Transverse colon (tissue), 4 donors: ENCODE measurements at places on chromosomes 1 and 21. TPM values are rescaled to one million over a fixed set of nuclear protein-coding genes. Genes with fewer than 3 reads are reported as not detected.

TNFRSF14 gene
- total RNA-seq: 208 TPM

SLAMF1 gene
- 3.2 TPM for total RNA-seq

OPRD1 gene
- total RNA-seq: under 0.01 TPM

AMY1B gene
- total RNA-seq: not detected

CTSK gene
- 13.3 TPM for total RNA-seq

CCDC181 gene
- total RNA-seq: 0.95 TPM

TBX19 gene
- total RNA-seq: 2.6 TPM

SYPL2 gene
- 0.40 TPM for total RNA-seq

PAQR6 gene
- not detected for total RNA-seq

SELENBP1 gene
- 2,933 TPM for total RNA-seq

DISC1 gene
- 20.3 TPM for total RNA-seq

ARHGEF10L gene
- 270 TPM for total RNA-seq

- no peak for DNase-seq
Observed at GRCh38 chr1:151478140-151478812, 19.0 kb upstream of the POGZ start.

DNA sequence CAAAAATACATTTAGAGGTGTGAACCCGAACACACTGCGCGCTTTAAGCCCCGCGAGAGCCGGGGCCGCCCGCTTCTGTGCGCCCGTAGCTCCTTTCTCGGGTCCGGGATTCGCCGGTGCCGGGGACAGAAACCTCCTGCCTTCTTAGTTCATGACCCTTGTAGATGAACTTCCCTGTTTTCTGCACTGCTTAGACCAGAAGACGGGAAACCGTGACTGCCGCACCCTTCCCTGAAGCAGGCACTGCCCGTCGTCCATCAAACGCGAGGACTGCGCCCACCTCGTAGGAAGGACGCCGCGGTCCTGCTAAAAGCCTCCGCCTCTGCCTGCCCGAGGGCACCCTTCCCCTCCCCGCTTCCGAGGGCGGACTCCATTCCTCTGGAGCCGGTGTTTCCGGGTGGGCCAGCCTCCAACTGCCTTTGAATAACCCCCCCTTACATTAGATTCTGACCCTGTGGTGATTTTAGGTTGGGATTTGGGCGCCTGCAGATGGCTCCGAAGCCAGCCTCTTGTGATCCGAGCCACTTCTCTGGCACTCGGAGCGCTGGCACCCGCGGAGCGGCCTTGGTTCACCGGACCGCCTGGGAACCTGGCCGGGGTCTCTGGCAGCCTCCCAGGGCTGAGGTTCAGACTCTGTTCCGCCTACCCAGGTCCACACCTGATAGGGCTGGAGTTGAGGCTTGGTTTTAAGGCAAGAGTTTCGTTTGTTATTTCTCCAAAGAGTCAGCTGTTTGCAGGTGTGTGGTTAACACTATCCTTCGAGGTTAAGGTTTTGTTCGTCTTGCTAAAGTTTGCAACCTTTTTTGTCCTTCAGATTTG is 1.2 kb upstream of the PTTG1IP start:
- peak; percentile 57 for DNase-seq

DNA sequence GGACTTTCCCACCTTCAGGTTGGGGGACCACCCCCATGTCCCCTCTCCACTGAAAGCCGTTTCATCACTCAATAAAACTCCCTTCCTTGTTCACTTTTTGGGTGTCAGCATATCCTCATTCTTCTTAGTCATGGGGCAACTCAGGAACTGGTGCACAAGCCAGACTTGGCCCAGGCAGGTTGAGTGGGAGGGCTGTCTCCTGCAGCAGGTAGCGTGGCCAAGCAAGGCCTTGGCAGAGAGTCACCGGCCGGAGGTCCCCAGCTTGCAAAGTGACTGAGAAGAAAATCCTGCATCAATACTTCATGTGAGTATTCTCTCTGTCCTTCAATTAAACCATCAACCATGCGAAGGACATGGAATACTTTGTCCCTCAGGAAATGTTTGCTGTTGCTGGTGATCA is 148.9 kb downstream of the RHOU start:
- DNase-seq: no peak

DNA sequence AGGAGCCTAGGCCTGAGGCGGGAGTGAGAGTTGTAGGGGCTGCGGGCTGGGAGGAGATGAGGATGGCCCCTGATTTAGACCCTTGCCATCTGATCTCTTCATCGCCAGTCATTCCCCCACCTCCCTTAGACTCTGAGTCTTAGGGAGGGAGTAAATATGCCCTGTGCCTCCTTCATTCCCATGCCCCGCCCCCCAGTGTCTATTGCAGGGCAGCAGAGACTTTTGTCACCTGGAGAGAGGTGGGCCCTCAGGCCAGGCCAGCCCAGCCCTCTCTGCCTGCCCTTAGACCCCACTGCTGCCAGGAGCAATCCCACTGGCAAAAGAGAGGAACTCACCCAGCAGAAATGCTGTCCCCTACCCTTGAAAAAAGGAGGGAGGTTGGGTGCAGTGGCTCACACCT is 3.2 kb upstream of the MFAP2 start:
- DNase-seq: no peak

DNA sequence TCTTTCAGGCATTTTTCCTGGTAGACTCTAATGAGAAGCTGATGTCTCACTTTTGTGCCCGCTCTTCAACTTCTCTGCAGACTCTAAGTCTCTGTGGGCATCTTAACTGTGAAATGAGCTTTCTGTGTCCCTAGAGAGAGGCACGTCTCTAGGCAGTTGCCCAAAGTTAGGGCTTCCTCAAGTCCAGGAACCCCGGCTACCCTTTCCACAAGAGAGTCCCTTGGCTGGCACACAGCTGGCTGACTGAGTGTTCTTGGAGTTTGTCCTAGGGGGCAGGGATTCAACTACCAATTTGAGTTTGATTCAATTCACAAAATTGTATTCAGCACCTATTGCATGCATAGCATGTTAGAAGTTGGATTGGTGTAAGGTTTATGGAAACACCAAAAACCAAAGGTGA is 1.4 kb downstream of the GPR61 start:
- no peak for DNase-seq

DNA sequence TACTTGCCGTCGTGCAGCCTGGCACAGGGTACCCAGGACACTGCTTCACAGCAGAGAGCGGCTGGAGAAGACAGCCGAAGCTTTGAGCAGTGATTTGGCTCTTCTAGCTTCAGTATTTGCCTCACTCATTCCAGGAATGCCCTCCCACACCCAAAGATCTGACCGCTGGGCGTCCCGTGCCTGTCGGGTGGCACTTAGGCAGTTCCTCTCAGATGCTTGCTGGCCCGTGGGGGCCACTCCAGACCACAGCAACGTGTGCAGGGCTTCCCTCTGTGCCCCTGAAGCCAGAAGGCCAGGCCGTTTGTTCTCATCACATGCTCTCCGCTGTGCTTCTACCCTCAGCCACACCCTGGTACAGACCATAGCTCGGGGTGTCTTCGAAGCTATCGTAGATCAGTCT is 17.0 kb downstream of the RRP1B start:
- DNase-seq: no peak

- no peak for DNase-seq
Observed at GRCh38 chr1:54363925-54364324, 42.3 kb downstream of the SSBP3 start.

DNA sequence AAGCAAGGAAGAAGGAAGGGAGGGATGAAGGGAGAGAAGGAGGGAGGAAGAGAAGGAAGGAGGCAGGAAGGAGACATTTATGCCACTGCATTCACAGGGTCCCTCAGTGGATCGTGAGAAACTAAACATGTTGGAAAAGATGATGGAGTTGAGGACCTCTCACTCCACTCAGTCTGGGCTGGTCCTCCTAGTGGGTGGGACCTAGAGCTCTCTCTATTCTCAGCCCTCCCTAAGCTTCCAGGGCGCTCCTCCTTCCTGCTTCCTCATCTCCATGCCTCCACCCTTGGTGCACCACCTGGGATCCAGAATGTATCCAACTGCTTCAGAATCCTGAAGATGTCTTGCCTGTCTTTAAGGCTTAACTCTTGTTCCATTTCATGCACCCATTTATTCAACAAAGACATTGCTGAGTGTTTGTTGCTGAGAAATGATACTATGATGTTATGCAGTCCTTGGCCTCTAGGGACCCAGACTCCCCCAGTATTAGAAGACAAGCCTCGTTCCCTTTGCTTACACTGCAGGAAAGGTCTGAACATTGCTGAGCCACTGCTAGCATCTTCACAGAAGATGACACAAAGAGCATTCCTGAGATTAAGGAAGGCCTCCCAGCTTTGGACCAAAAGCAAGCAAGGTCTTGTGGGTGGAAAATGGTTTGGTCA is 88.5 kb downstream of the BEND5 start:
- DNase-seq: no peak

- no peak for DNase-seq
Observed at GRCh38 chr1:31936278-31936980, 1.7 kb downstream of the PTP4A2 start.

DNA sequence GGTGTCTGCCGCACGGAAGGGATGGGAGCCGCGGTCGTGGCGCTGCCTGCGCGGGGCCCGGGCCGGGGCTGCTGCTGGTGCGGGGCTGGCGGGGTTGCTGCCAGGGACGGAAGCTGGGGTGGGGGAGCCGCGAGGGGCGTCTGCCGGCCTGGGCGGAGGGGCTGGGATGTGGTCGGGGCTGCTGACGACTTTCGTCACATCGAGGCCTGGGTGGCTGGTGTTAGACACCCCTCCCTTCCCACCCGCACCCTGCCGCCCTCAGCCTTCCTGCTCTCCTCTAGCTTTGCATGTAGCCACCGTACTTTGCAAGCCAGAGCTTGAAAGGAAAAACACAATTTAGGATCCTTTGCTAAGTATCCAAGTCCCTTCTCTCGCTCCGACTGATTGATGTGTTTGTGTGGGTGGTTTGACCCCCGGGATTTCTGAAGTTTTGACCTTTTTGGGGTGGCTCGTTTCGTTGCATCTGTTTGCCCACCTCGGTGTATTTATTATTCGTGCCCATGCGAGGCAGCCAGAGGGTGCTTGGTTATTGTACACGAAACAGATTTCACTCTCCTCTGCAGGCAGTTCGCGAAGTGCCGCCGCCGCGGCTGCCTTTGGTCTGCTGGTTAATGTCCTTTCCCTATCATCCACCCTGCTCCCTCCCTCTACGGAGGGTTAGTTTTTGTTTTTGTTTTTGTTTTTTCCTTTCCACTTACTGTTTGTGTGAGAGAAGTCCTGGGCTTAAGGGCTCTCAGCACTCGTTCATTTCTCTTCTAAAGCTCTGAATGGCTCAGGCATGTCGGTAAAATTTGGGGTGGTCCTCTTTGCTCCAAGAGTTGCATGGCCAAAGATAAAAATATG is 868 bp downstream of the C1orf21 start:
- DNase-seq: peak; percentile 53

GRCh38 chr1:113940365-113941244 is 11.5 kb downstream of the HIPK1 start:
- DNase-seq: peak; percentile 14

DNA sequence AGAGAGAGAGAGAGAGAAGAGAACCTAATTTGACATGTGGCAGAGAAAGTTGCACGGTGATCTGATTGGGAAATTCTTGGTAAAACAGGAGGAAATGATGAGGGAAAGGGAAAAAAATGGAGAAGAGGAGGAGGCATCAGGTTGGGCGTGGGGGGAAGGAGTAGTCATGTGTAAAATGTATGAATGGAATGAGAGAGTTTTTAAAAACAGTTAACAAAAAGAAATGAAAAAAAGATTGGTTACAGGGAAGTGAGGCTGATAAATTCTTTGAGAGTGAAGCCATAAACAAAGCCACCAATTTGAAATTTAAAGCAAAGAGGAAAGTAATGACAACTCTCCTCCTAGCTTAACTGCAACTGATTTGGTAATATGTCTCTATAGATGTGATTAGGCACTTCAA is 409.2 kb downstream of the USH2A start:
- no peak for DNase-seq

- peak; percentile 72 for DNase-seq
Observed at GRCh38 chr1:161738627-161739287, 10.8 kb upstream of the DUSP12 start.

GRCh38 chr1:204302769-204303168 is 57.0 kb downstream of the PLEKHA6 start:
- DNase-seq: no peak

DNA sequence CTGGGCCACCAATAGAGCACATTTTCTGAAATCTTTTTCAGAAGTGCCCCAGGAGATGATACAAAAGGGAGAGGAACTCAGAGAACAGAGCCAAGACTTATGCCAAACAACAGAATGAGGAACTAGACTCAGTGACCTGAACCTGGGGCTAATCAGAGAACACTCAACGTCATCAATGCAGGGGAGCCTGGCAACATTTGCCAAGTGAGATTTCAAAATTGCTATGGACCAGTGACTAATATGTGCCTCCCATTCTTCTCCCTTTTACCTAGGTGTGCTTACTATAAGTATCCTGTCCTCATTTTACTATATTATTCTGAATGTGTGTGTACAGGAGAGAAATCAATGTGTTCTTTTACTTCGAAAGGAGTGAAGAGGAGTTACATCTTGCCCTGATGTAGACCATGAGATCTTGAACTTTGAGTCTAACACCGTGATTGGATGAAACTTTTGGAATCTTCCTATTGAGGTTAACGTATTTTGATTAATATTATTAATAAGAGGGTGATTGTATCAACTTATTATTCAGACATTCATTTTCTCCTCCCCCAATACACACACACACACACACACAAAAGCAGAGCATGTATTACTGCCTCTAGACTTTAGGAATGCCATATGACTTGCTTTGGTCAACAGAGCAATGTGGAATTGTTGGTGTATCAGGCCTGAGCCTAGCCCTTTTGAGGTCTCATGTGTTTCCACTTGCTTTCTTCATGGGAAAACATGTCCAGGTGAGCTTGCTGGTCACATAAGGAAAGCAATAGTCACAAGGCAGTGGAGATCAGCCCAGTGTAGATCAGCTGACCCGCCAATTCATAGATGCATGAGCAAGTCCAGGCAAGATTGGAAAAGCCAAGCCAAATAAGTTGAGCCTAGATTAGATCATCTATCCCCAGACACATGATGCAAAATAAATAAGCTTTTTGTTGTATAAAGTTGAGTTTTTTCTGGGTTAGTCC is 80.3 kb upstream of the ETS2 start:
- no peak for DNase-seq

DNA sequence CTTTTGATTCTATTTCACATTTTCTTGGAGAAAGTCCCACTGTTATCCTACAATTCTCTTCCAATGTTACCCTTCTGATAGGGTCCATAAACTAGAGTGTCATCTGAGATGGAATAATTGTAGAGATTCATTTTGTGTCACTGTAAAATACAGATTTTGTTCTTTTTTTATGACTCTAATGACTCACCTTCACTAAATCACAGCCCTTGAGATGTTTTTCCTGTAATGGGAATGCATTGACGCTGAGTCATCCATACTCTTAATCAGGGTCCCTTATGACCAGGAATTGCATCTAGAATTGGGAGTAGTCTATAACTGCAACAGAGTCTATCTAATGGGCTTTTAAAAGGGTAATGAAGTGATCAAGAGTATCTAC is 315.5 kb downstream of the TGFB2 start:
- DNase-seq: no peak

GRCh38 chr21:17466166-17466565 is 46.7 kb upstream of the CXADR start:
- peak; percentile 37 for DNase-seq

GRCh38 chr1:44049839-44050238 is 18.6 kb upstream of the SLC6A9 start:
- DNase-seq: no peak

DNA sequence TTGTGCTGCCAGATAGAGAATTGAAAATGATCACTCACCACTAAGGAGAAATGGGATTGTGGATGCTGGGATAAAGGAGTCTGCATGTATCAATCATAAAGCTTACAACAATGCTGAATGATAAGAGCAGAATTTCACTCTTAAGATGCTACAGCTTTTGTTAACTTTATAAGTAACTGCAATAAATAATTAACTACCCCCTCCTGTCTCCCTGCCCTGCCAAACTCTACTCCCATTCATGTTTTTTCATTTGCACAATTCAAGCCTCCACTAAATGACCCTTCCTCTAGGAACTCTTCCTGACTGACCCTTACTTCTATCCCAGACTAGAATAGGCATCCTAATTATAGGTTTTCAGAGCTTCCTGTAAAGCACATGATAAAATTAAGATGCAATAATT is 14.9 kb downstream of the MTF1 start:
- no peak for DNase-seq
